ENCODE measurements at places on chromosomes 1 and 21. TPM values are rescaled to one million over a fixed set of nuclear protein-coding genes. Genes with fewer than 3 reads are reported as not detected.

- H3K4me1 ChIP-seq = peaks cover 59% of the 10 kb centered on the region
- H3K4me3 ChIP-seq = no peak overlapping the region
- H3K27me3 ChIP-seq = no peaks in the 10 kb centered on the region
- no peak for DNase-seq
- peaks cover 30% of the 10 kb centered on the region for H3K36me3 ChIP-seq
Observed at GRCh38 chr1:40058453-40059337, 18.2 kb downstream of the CAP1 start.

GRCh38 chr1:77658271-77658670 lies 24.2 kb downstream of the ZZZ3 start:
- no peaks in the 10 kb centered on the region for H3K36me3 ChIP-seq
- no peak overlapping the region for H3K27ac ChIP-seq
- no peak for DNase-seq
- H3K4me1 ChIP-seq = peaks cover 6% of the 10 kb centered on the region
- H3K27me3 ChIP-seq = no peaks in the 10 kb centered on the region

Gene ARHGAP29
- total RNA-seq = 63.5 TPM

DNA sequence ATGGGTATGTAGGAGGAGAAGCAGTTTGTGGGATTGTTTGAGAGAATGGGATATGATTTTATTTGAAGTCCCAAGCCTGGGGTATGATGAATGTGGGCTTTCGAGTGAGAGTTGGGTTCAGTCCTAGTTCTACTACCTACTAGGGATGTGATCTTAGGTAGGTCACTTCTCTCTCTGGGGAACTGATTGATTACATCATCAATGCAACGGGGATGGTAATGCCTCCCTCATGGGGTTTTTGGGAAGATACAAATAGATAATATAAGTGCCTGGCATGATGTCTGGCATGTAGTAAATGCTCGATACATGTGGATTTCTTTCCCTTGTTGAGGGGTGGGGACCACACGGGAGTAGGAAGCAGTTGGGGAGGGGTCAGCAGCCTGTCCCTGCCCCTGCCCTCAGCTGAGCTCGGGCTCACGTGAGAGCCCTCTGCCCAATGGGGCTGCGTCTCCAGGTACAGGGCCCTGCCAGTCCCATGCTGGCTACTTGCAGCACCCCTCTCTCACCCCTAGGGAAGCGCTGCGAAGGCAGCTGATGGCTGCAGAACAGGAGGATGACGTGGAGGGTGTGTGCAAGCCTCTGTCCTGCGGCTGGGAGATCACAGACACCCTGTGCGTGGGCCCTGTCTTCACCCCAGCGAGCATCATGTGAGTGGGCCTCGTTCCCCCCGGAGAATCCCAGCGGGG lies 38.7 kb downstream of the AZIN2 start:
- DNase-seq = no peak
- no peaks in the 10 kb centered on the region for H3K27me3 ChIP-seq
- H3K27ac ChIP-seq = no peak overlapping the region
- H3K36me3 ChIP-seq = no peaks in the 10 kb centered on the region

DNA sequence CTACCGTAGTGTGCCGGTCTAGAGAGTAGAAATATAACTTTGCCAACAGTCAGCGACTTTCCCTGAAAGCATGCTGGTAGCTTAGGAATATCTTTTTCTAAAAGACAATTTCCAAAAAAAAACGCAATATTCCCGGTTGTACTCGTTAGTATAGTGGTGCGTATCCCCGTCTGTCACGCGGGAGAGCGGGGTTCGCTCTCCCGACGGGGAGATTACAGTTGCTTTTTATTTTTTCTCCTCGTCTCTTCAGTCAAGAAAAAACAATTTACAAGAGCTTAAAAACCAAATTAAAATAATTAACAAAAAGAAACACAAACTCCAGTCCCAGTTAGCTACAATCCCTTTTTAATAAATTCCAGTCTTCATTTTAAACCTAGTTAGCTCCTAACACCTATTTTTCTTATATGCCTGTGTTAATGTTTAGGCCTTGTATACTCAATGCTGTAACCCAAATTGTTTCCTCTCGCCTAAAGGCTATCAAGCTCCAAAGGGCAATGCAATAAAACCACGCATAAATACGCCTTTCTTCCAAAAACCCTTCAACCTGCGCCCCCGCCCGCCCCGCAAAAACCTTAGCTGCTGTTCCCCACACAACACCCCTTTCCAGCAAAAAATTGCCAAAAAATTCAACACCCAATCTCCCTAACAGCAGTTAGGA lies 7.8 kb downstream of the HSPA6 start:
- H3K27me3 ChIP-seq = no peaks in the 10 kb centered on the region
- no peaks in the 10 kb centered on the region for H3K4me1 ChIP-seq
- H3K27ac ChIP-seq = no peak overlapping the region
- H3K4me3 ChIP-seq = no peak overlapping the region

DNA sequence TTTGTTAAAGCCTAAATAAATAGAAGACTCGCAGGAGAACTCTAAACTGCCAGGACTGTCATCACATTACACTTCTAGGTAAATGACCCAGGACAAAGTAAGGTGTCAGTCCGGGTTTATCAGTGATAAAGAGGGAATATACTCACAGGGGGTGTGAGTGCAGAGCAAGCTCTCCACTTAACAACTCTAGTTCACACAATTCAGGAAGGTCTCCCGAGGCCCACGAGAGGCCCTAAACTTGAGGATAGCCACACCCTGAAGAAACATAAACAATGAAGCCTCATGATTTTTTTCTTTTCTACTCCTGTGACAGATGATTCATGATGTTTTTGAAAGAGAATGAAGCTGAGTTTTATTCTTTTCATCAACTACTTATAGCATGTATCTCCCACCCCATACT lies 65.6 kb upstream of the EXO1 start:
- H3K4me3 ChIP-seq = no peak overlapping the region
- no peak overlapping the region for H3K27ac ChIP-seq
- H3K27me3 ChIP-seq = no peaks in the 10 kb centered on the region
- H3K4me1 ChIP-seq = no peaks in the 10 kb centered on the region

- no peaks in the 10 kb centered on the region for H3K27me3 ChIP-seq
- H3K27ac ChIP-seq = no peak overlapping the region
- H3K36me3 ChIP-seq = no peaks in the 10 kb centered on the region
- H3K4me3 ChIP-seq = no peak overlapping the region
- DNase-seq = no peak
- H3K4me1 ChIP-seq = no peaks in the 10 kb centered on the region
Observed at GRCh38 chr1:194233069-194233468, 1046.7 kb upstream of the B3GALT2 start.

- peak; percentile 60 for DNase-seq
- no peaks in the 10 kb centered on the region for H3K27me3 ChIP-seq
- peak overlapping the region; percentile 78 for H3K27ac ChIP-seq
- H3K4me3 ChIP-seq = no peak overlapping the region
- H3K4me1 ChIP-seq = peaks cover 53% of the 10 kb centered on the region
- H3K36me3 ChIP-seq = no peaks in the 10 kb centered on the region
Observed at GRCh38 chr1:206559672-206559995, 52.3 kb downstream of the RASSF5 start.

DNA sequence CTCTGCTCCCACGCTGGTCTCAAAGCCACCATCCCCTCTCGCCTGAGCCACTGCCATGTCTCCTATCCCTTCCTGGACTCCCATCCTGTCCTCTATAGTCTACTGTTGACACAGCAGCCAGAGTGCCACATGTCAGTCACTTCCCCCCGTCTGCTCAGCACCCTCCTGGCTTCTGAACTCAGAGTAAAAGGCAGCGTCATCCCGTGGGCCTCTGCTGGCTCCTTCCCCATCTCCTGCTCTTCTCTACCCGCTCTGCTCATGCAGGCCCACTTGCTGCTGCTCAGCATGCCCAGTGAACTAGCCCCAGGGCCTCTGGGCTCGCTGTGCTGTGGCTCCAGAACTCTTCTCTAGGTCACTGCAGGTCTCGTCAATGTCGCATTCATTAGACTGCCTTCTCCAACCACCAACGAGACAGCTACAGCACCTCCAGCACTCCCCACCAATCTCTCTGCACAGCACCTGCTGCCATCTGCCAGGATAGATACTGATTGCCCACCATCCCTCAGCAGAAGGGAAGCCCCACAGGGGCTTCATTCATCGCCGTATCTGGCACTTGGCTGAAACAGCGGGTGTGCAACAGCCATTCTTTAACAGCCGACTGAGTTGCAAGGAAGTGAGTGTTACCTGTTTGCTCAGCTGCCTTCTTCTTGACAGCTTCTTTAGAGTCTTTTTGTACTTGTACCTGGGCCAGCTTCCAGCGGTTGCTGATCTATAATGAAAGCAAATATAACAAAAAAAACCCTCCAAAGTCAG lies 11.8 kb upstream of the SRM start:
- H3K4me3 ChIP-seq = no peak overlapping the region
- no peak for DNase-seq
- no peaks in the 10 kb centered on the region for H3K4me1 ChIP-seq
- H3K27me3 ChIP-seq = no peaks in the 10 kb centered on the region

DNA sequence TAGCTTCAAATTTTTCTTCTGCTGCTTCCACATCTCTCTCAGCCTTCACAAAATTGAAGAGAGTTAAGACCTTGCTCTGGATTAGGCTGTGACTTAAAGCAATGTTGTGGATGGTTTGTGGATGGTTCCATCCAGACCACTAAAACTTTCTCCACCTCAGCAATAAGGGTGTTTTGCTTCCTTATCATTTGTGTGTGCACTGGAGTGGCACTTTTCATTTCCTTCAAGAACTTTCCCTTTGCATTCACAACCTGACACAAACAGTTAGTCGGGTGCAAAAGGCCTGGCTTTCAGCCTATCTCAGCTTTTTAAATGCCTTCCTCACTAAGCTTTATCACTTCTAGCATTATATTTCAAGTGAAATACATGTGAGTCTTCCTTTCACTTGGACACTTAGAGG lies 30.3 kb downstream of the DENND1B start:
- H3K36me3 ChIP-seq = no peaks in the 10 kb centered on the region
- H3K4me3 ChIP-seq = no peak overlapping the region
- no peak overlapping the region for H3K27ac ChIP-seq
- no peak for DNase-seq

Gene ECM1
- 9.7 TPM for total RNA-seq

GRCh38 chr21:29696937-29697336 lies 242.9 kb downstream of the GRIK1 start:
- no peak for DNase-seq
- H3K27ac ChIP-seq = no peak overlapping the region
- no peaks in the 10 kb centered on the region for H3K27me3 ChIP-seq
- no peaks in the 10 kb centered on the region for H3K36me3 ChIP-seq
- no peaks in the 10 kb centered on the region for H3K4me1 ChIP-seq

Gene KCNJ9
- total RNA-seq = not detected

Gene TACSTD2
- total RNA-seq = 9.4 TPM

GRCh38 chr1:210233495-210234328 lies 1.1 kb downstream of the SERTAD4 start:
- H3K4me3 ChIP-seq = peak overlapping the region; percentile 68
- peak; percentile 72 for DNase-seq
- H3K27ac ChIP-seq = peak overlapping the region; percentile 62
- H3K27me3 ChIP-seq = no peaks in the 10 kb centered on the region
- H3K36me3 ChIP-seq = no peaks in the 10 kb centered on the region

Gene OR2L13
- not detected for total RNA-seq

Gene KIF14
- 0.42 TPM for total RNA-seq

Gene PTAFR
- total RNA-seq = 1.6 TPM

Gene CELA2A
- not detected for total RNA-seq

Gene NBPF20
- total RNA-seq = 2.4 TPM

GRCh38 chr1:12477936-12478611 lies 139.9 kb downstream of the DHRS3 start:
- H3K27me3 ChIP-seq = no peaks in the 10 kb centered on the region
- H3K4me3 ChIP-seq = no peak overlapping the region
- peak; percentile 91 for DNase-seq

Gene CIART
- total RNA-seq = 2.9 TPM

- no peaks in the 10 kb centered on the region for H3K27me3 ChIP-seq
- no peak overlapping the region for H3K27ac ChIP-seq
- no peaks in the 10 kb centered on the region for H3K4me1 ChIP-seq
- H3K36me3 ChIP-seq = no peaks in the 10 kb centered on the region
Observed at GRCh38 chr1:163999131-163999530, 559.9 kb upstream of the PBX1 start.

GRCh38 chr1:43271186-43272118 lies 1.7 kb downstream of the TMEM125 start:
- H3K4me3 ChIP-seq = no peak overlapping the region
- H3K27ac ChIP-seq = peak overlapping the region; percentile 93
- DNase-seq = no peak
- no peaks in the 10 kb centered on the region for H3K27me3 ChIP-seq
- H3K36me3 ChIP-seq = peaks cover 4% of the 10 kb centered on the region

Gene BRDT
- 0.81 TPM for total RNA-seq

- H3K36me3 ChIP-seq = peaks cover 2% of the 10 kb centered on the region
- no peak overlapping the region for H3K4me3 ChIP-seq
- no peaks in the 10 kb centered on the region for H3K4me1 ChIP-seq
- no peaks in the 10 kb centered on the region for H3K27me3 ChIP-seq
- DNase-seq = no peak
Observed at GRCh38 chr1:52288286-52288685, 77.7 kb downstream of the CC2D1B start.

Gene FMO4
- total RNA-seq = 5.7 TPM

DNA sequence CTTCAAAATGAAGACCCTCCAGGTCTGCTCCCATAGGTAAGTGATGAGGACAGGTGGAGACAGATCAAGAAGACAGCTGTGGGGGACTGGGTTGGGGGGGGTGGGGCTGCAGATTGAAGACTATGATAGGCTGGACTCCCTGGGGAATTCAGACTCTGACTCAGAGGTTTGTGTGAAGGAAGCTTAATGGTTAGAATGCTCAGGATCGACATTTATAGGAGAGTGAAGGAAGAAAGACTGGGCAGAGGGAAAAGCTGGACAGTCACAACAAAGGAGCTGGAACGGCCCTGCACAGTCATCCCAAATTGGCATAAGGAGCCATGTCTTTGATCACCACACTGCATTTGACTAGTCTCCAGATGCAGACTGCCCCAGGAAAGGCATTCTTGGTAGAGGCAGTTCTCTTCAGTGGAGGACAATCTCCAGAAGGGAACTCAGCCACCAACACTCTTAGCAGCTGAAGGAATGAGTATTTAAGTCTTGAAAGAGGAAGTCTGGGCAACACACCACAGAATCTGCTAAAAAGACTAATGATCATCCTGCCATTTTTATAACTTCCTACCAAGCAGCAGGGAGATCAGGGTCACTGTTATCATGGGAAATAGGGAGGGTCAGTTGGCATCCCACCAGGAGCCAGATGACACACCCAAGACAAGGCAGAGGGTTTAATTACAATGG lies 120.0 kb upstream of the ZC3H11B start:
- no peaks in the 10 kb centered on the region for H3K36me3 ChIP-seq
- H3K27ac ChIP-seq = no peak overlapping the region
- no peak overlapping the region for H3K4me3 ChIP-seq
- no peaks in the 10 kb centered on the region for H3K4me1 ChIP-seq

GRCh38 chr1:69126796-69127195 lies 440.9 kb upstream of the LRRC7 start:
- no peak overlapping the region for H3K27ac ChIP-seq
- H3K4me1 ChIP-seq = no peaks in the 10 kb centered on the region
- no peaks in the 10 kb centered on the region for H3K36me3 ChIP-seq
- no peak overlapping the region for H3K4me3 ChIP-seq
- no peak for DNase-seq
